ENCODE measurements at places on chromosomes 4 and X.

DNA sequence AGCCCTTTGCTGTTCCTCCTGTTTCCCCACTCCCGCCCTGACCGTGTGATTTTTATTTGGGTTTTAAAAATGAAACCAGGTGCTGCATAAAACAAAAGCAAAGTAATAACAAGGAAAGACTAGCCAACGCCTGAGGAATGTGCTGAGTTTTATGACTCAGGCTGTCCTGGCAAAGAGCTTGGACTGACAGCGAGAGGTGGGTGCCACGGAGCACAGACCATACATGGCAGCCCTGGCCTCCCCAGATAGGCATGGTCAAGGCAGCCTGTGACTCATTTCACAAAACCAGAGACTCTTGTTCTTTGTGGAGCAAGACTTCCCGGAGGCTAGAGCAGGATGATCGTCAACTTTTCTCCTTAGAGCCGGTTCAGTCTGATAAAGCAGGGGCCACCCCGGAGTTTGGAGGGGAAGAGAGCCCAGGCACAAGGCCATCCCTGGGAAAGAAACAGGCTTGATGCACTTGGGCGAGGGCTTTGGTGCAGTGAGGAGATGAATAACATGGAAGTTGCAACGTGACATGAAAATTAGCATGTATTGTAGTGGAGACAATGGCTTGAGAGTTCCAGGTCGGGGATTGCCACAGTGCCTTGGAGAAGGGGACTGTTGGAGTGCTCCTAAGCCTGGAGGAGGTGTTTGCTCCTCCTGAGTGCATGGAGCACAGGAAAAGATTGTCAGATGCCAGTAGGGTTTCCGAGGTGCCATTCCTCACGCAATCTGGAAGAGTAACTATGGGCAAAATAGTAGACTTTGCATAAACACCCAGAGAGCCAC, 54.8 kb downstream of the C4orf51 start:
- DNase-seq: peak; percentile 58

DNA sequence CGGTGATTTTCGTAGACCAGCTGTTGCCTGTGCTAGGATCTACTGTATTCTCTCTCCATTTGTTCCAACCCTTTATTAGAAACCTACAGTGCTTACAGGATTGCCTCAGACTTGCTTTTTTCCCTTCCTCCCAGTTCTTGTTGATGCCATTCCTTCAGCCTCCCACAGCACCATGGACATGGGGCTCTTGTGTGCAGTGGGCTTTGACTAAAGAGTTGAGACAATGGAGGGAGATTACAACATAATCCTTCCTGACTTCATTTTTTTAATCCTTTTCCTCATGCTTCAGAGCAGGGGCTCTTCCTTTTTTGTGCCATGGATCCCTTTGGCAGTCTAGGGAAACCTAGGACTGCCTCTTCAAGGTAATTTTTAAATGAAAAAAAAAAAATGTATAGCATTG, 92.1 kb downstream of the BMPR1B start:
- no peak for DNase-seq

- DNase-seq: no peak
These were observed 14.6 kb downstream of the USP11 start for GRCh38 chrX:47247206-47247998.

- no peak for DNase-seq
These were observed 13.3 kb downstream of the OFD1 start for GRCh38 chrX:13747836-13748235.

- DNase-seq: no peak
These were observed 31.6 kb downstream of the RAPGEF2 start for GRCh38 chr4:159134429-159134828.

All from heart right ventricle (tissue), 16 donors.